Mammary epithelial cell (primary cell): ENCODE measurements at places on chromosomes 4 and X.
A peak's percentile ranks its signal among the peaks of the same experiment; 100 is the strongest.

DNA sequence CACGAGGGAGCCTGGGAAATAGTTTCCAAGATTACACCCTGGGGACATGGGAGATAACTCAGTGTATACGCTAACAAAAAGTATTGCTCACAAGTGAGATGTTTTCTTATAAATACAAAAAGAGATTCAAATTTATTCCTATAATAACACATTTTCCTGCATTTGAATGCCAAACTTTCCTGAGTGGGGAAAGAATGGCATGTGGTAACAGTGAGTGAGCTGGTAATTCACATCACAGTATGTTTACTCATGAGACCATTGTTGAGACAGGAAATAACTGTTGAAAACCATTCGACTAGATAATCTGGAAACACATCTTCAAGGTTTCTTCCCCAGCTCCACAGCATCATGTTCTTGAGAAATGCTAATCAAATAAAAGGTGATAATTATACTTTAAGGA, 109.1 kb downstream of the TASL start:
- DNase-seq: no peak

DNA sequence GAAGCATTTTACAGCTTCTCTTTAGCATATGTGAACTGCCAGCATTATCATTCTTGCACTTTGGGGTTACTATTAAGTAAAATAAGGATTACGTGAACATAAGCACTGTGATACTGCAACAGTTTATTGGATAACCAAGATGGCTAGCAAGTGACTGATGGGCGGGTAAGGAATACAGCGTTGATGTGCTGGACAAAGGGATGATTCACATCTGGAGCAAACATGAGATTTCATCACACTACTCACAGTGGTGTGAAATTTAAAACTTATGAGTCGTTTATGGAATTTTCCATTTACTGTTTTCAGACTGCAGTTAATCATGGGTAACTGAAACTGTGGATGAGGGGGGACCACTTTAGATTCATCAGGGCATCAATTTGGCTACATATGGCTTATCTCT, 16.0 kb downstream of the NBDY start:
- peak; percentile 76 for DNase-seq

DNA sequence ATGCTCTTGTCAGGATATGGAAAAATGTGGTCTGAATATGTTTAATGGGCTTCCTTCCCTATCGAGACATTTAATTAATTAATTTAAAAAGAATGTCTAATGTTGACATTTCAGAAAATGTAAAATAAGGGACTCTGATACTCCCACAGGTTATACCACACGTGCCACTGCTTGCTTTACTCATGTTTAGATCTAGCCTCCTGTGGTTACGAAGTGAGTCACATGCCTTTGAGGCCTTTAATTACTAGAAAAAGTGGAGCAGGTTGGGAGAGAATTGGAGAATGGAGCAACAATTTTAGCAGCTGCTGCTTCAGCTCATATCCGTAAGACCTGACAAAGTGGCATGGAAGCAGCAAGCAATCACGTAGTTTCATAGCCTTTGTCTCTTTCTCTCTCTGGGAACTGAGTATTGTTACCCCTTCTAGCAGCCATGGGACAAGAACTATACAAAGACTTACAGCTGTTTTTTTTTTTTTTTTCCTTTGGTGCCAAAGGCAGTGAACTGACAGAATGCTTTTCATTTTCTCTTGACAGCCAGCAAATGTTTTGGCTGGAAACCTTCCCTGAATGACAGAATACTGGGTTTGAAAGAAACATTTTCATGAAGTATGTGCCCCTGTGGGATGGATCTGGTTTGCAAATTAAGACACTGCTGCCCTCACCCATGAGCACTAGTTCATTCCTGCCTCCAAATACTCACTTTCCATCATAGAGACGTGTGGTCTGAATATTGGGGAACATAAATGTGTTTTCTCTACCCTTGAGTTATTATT, 355.1 kb upstream of the PABPC5 start:
- DNase-seq: peak; percentile 8

DNA sequence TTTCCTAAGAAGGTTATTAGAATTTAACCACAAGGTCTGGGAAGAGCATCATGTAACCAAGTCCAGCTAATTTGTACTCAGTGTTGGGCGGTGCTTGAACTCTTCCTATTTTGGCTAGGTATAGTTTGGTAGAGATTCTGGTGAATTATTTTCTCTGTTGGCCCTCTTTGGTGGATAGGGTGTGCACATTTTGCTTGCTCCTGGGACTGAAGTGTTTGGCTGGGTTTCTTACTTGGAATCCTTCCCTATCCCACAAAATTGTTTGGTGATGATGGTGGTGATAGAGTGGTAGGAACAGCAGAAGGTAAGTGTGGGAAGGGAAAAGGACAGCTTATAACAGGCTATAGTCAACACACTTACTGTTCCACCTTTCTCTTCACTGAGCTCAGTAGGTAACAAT, 194.8 kb upstream of the GPC4 start:
- no peak for DNase-seq

DNA sequence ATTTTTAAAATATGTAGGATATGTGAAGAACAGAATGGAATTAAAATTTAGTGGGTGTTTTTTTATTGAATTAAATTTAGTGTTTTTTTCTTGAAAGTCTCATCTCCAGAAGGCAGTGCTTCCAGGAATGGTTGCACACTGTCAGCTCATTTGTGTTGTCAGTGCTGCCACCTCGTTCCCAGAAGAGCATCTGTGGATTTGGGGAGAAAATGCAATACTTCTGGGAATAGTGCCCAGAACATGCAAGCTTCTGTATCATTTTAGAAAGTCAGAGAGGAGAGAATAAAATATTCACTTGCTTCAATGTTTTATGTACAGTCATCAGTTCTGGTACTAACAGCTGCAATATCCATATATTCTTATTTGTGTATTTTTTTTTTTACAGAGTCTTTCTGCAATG, 608.8 kb downstream of the PCDH7 start:
- DNase-seq: no peak

- DNase-seq: peak; percentile 71
Observed at GRCh38 chr4:38591617-38592337, 72.2 kb upstream of the KLF3 start.

DNA sequence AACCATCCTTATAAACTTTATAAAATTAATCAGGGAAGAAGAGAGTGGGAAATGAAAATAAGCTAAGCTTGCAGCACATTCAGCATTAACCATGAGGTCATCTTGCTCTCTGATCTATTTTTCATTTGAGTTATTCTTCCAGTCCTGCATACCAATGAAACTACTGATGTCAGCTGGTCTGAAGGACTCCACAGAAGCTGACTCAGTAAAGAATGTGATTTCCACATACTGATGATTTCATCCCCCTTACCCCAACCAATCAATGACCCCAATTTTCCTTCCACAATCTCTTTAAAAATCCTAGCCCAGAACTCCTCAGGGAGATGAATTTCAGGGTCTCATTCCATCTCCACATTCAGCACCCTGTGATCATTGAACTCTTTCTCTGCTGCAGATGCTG, 18.8 kb upstream of the DSPP start:
- DNase-seq: peak; percentile 80

- no peak for DNase-seq
Observed at GRCh38 chrX:7184816-7185215, 36.9 kb upstream of the PUDP start.

GRCh38 chrX:80556148-80556547, 135.9 kb downstream of the TENT5D start:
- no peak for DNase-seq

GRCh38 chr4:189278597-189279165, 662.0 kb upstream of the FRG1 start:
- DNase-seq: no peak

- peak; percentile 34 for DNase-seq
Observed at GRCh38 chrX:27186671-27187070, 276.5 kb downstream of the PPP4R3C start.

DNA sequence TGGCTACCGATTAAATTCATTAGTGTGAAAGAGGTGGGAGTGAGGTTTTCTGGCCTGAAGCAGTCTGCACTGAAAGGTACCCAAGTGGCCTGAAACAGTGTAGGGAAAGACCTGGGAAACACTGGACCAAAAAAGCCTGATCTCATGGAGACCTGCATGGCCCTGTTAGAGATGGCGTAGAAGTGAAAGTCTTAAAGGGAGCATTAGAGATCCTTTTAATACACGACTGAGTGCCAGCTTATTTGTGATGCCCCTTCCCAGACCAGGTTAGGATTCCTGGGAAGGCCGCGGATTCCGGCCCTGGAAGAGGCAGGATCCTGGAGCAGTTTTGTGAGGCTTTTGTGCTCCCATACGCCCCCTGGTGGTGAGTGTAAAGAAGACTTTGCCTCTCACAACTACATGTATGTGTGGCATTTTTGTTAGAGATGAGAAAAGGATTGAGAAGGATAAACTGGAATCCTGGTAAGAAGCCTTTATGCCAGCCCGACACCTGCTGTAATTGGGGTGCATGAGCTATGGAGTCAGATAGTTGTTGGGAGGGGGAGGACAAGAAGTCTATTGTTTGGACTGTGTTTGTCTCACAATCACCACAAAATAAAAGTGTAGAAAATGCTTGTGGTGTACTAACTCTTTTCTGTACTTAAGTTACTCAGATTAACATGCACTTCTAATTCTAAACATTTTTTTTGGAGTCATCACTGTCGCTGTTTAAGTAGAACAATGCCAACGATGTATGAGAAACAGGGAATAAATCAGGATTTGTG, 54.0 kb downstream of the JADE1 start:
- peak; percentile 50 for DNase-seq

DNA sequence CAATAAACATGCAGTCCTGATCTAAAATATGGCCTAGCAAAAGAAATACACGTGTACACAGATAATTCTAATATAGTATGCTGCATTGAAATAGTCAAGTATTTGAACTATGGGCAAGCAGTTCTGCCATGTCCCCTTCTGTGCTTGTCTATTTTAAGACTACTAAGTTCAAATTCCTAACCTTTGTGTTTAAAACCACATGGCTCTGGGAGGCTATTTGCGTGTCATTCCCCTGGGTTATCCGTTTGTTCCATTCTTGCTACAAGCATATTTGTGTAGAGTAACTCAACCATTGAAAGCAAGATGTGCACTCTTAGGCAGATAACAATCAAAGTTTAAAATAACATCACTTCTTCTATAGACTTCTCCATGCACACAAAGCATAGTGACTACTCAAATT, 25.4 kb upstream of the TBC1D1 start:
- DNase-seq: no peak

- DNase-seq: peak; percentile 89
Observed at GRCh38 chrX:108070891-108071290, 20.5 kb downstream of the PSMD10 start.

GRCh38 chrX:130975947-130976346, 72.9 kb upstream of the ENOX2 start:
- peak; percentile 30 for DNase-seq

- no peak for DNase-seq
Observed at GRCh38 chr4:25146076-25146475, 14.2 kb downstream of the SEPSECS start.

DNA sequence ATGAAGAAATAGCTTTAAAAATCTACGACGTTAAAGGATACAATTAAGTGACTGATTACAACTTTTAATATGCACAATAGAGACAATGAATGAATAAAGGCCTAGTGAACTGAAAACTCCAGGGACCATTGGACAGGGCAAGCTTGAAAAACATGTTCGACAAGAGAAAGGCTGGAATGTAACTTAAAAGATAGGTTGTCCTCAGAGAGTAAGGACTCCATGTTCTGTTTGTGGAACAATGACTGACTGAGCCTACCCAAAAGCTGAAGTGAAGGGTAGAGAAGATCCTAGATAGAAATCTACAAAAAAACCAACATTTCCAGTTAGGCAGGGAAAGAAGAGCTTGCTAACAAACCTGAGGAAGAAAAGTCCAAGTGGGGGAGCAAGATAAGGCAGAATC, 173.4 kb downstream of the NR3C2 start:
- no peak for DNase-seq

DNA sequence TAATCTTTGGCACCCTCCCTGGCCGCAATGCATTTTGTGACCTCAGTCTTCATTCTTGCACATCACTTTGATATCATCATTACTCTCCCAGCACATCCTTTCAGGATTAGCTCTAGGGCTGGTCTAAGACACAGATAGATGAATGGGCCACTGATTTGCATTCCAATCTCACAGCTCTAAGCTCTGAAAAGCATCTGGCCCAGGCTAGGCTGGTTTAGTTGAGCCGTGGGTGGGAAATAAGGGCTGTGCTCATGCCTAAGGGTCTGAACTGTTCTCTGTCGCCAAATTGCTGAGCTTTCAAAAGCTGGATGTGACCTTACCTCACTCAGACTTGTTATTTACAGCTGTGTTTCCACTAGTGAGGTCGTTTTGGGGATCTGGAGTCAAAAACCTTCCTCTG, 30.0 kb upstream of the SLC9A7 start:
- no peak for DNase-seq

- DNase-seq: no peak
Observed at GRCh38 chr4:128308986-128309385, 21.4 kb upstream of the PGRMC2 start.

DNA sequence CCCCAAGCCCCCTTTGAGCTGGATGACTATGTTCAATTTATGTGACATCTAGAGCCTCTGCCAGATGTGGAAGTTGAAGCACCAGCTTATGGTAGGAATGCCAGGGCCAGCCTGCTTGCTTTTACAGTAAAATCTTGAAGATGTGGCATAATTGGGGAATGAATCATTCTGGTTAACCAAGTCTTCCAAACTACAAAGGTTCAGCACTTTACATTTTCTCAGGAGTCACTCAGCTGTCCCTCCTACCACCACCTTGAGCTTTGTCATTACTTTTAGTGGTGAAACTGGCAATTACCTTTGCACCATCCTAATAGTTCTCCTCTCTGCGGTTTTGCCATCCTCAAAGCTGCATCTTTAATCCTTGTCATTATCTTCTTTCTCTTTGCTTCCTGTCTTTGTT, 172.2 kb downstream of the HS6ST2 start:
- DNase-seq: no peak

- DNase-seq: no peak
Observed at GRCh38 chr4:84907145-84907544, 59.3 kb downstream of the WDFY3 start.

DNA sequence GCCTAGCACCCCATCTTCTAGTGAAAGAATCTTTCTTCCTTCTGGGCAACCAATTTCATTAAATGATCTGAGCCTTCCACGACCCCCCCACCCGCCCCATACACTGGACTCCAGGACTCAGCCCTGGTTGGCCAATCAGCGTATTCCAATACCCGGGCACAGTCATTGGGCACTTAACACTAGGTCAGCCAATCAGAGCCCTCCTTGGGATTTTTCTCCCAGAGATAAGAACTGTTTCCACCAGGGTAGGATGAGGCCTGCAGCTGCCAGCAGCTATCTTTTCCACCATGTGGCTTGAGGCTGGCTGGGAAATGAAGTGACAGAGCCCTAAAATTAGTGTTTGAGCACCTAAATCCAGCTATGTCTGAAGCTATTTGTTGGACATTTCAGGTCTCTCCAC, 418.8 kb downstream of the BCOR start:
- no peak for DNase-seq

GRCh38 chr4:38662522-38663089, 1.4 kb upstream of the KLF3 start:
- no peak for DNase-seq

- no peak for DNase-seq
Observed at GRCh38 chrX:134371133-134371532, 88.8 kb upstream of the HPRT1 start.

DNA sequence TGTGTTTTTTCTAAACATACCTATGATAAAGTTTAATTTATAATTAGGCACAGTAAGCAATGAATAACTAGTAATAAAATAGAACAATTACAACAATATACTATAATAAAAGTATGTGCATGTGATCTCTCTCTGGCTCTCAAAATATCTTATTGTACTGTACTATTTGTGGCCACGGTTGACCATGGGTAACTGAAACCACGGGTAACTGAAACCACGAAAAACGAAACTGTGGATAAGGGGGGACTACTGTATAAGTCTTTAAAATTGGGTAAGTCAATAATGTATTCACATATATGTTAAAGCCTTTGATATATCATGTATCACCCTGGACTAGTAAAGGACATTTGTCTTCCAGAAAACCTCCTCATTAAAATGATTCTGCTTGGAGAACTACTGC, 20.0 kb downstream of the TMEM154 start:
- DNase-seq: no peak
